DMS79 (cell line): ENCODE measurements at places on chromosomes 1 and 21.

DNA sequence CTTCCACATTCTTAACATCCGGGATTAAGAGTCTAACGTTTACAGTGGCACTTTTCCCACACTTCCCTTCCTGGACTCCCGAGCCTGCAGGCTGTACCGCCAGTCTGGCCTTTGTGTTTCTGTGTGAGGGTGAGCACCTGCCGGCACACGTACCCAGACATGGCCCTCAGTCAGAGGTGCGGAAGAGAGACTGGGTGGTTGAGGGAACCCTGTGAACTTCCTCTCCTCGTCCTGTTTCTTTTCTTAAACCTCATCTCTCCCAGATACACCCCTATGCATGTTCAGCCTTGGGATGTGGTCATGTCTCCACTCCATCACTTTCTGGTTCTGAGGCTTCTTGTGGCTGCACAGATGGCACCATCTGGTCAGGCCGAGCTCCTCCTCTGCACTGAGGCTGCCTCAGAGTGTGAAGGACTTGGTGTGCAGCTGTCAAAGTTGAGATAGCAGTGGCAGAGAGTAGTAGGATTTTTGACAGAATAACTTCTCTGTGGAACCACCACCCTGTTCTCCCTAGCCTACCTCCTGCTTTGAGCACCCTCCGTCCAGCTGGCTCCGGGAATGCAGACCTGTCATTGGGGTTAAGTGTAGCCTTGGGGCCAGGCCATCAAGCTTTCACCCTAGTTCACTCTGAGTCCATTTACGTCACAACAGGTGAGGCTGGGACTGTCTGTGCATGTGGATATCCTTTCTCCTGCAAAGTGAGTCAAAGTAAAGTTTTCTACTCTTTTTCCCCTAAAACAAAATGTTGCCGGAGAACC, 31.4 kb downstream of the VASH2 start:
- DNase-seq = no peak

DNA sequence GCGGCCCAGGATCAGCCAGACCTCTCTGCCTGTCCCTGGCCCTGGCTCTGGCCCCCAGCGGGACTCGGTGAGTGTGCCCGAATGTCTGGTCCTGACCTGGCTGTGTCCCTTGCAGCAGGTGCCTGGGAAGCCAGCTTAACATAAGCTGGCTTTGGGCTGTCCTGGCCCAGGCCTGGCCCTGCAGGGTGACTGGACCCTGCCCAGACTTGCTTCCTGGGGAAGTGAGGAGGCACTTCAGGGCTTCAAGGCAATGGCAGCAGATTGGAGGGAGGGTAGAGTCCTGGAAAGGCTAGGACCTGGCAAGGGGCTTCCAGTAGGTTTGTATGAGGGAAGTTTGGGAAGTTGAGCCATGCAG, 16.4 kb downstream of the RPS6KA1 start:
- no peak for DNase-seq

DNA sequence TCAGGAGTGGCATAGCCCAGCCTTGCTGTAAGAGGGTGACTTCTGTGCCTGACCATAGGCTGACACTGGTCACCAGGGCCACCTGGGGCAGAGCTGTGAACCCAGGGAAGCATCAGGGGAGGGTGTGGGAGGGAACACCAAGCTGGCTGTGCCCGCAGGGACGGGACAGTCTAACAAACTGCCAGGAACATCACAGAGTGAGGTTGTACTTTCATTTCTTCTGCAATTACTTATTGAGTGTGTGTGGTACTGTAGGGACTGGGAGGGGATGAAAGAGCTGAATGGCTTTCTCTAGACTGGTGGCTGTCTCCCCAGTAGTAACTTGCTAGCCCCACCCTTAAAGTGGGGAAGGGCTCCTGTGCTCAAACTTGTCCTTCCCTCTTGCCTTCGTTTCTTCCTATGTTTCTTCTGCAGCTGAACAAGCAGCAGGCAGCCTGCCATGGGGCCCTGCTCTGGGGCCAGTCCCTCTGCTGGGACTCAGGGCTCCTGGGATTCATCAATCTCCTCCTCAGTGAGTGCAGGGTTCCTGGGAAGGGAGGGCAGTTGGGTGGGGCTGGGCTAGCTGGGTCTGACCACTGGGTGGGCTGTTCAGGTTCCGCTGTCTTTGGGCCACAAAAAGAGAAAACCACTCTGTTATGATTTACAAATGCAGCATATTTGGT, 39.7 kb upstream of the ETV3 start:
- DNase-seq = no peak

GRCh38 chr21:43362321-43362791, 64.6 kb downstream of the SIK1 start:
- DNase-seq = no peak

- DNase-seq = no peak
These were observed 66.6 kb downstream of the NAV1 start for GRCh38 chr1:201605385-201606010.

DNA sequence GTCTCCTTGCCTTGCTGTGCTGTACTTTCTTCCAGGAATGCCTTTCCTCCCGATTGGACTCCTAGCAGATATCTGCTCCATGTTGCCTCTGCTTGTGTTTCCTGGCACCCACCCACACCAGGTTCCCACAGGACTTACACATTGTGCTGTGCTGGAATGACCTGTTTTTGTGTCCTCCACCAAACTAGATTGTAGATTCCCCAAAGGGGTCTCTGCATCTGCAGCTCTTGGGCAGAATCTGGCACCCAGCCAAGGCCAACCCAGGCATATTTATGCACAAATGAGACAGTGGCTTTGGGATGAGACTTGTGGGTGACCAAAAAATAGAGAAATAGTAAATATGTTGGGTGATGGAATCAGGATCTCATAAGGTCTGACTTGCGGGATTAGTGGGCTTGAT, 278.2 kb downstream of the RRAGC start:
- DNase-seq = no peak

GRCh38 chr1:151620286-151620685, 8.4 kb downstream of the SNX27 start:
- no peak for DNase-seq

- DNase-seq = no peak
These were observed 27.8 kb downstream of the CBR1 start for GRCh38 chr21:36097427-36098181.

DNA sequence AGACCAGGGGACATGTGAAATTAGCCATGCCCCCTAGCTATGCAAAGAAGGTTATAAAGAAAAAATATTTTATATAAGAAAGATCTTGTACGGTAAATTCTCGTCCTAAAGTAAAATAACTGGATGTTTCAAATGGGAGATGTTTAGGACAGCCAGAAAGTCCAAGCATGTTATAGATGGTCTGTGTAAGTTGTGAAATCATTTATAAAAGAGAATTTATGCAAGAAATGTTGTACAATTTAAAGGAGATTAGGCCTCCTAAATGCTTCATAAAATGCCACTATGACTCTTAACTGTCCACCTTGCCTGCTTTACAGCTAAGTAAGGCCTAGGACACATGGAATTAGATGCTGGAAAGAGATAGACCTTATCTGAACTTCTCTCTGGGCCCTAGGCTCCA, 118.1 kb upstream of the POGK start:
- no peak for DNase-seq

DNA sequence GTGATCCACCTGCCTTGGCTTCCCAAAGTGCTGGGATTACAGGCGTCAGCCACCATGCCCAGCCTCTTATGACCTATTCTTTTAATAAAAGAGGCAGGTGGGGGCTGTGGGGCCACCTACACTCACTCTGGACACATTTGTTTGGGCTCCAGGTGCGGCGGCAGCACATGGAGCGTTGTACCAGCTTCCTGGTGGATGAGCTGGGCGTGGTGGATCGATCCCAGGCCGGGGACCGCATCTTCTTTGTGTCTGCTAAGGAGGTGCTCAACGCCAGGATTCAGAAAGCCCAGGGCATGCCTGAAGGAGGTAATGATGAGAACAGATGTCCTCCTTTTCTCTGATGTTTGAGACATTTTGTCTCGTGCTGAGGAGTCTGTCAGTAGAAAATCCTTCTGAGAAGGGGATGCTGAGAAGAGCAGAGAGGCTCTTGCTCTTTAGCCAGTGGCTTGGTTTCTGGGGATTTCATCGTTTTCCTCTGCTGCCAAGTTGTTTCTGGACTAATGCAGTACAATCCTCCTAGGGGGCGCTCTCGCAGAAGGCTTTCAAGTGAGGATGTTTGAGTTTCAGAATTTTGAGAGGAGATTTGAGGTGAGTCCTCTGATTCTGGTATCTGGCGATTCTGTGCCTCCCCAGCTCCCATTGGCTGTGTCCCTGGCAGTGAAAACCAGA, 17.9 kb upstream of the MIIP start:
- DNase-seq = no peak

DNA sequence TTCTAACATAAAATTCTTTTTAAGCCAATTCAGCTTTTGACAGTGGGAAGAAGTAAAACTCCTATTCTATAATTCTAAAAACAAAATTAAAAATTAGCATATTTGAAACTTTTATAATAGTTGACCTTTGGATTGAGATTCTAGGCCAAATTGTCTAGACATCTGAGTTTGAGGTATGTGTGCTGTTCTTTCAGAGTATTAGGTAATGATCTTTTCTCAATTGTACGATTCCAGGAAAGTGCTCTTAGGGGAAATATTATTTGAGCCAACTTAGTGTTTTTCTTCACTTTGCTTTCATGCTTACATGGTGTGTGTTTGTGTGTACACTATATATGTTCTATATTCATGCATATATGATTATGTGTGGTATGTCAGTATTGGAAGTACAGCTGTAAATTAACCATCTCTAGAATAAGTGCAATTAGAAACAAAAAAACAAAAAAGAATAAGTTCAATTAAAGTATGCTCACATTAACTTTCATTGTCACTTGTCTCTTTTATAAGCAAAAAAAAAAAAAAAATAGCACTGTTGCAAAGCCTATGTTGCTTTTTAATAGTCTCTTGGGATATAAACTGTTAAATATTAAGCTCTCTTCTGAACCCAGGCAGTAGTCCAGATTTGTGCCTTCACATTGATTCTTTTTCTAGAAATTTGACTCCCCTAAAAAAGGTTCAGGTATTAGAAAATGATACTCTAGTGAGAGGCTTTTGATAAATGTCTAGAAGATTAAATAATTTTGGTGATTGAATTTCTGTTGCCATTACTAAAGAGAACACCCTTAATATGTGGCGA, 132.2 kb downstream of the ATP5PO start:
- DNase-seq = no peak

DNA sequence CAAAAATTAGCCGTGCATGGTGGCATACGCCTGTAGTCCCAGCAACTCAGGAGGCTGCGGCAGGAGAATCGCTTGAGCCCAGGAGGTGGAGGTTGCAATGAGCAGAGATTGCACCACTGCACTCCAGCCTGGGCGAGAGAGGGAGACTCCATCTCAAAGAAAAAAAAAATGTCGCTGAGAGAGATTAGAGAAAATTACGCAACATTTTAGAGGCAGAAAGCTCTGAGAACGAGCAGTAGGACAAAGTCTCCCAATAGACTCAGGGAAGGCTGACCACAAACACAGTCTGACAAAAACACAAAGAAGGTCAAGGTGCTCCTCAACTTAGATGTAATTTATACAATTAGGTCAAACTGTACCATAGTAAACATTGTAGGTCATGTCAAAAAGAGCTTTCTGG, 367.6 kb upstream of the ZRANB2 start:
- DNase-seq = no peak

DNA sequence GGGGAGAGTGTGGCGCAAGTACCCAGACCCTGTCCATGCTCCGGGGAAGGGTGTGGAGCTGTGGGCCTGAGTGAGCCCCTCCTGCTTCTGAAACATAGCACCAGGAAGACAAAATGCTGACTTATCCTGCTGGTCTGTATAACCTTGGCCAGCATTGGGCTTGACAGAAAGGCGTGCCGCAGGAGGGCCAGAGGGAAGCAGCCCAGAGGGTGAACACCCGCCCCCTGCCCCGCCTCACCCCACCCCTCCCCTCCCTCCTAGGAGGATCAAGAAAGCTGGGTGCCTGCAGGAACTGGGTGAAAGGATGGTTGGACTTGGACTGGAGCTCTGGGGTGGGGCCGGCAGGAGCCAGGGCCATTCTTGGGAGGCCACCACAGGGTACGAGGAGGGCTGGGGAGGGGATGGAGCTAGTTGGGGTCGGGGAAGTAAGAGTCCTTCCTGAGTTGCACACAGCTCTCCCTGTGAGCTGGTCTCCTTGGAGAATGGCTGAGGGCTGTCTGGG, 27.1 kb downstream of the PTPRF start:
- DNase-seq = no peak

DNA sequence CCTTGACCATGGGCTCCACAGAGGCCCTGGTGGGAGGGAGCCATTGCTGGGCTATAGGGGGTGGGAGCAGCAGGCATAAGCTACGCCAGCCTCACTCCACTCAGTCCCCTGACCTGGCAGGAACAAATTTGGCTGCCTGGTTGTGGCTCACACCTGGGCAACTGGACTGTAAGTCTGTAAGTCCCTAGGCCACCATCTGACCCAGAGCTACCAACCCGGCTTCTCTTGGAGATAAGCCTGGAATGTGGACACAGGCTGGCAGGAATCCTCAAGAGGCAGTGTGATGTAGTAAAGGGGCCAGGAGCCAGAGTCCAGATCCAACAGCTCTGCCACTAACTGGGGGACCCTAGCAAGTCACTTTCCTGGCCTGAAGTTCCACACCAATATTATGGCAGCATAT, 11.4 kb downstream of the NCF2 start:
- DNase-seq = no peak

- no peak for DNase-seq
These were observed 492.2 kb upstream of the PKN2 start for GRCh38 chr1:88191917-88192316.

DNA sequence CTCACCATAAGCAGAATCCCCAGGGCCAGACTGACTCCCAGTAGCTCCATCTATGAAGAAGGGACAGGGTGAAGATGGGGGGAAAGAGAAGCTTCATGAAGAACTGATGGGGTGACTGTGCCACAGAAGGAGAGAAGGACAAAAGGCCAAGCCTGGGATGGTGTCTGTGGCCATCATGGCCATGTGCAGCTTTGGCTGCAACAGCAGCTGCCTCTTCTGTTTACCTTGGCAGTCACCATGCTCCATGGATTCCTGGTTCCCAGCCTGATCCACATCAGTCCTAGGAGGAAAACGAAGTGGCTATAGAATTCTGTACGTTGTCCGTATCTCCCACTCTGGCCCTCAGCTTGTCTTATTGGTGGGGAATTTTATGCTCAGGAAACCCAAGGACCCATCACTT, 12.0 kb downstream of the SEMA6C start:
- DNase-seq = no peak

GRCh38 chr1:151809290-151809984, 4.2 kb upstream of the LINGO4 start:
- no peak for DNase-seq

- DNase-seq = no peak
These were observed 92.8 kb upstream of the DMRTA2 start for GRCh38 chr1:50516056-50516455.

DNA sequence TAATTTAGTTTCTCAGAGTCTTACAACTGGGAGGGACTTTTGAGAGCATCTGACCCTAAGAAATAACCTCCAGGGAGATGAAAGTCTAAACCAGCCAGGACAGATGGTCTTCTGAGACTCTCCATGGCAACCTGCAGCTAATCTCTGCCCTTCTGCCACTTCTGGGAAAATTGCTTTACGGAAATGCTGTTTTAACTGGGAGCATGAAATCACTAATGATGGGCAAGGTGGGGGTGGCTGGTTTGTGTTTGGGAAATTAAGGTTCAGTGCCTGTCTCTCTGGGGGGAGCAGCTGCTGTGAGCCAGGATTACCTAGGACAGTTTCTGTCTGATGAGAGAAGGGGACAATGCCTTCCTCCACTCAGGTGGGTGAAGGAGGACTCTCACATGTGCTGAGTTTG, 33.2 kb downstream of the ROR1 start:
- no peak for DNase-seq

- DNase-seq = no peak
These were observed 35.1 kb upstream of the EYA3 start for GRCh38 chr1:28123461-28123961.

GRCh38 chr1:234987415-234988154, 141.1 kb downstream of the TOMM20 start:
- DNase-seq = no peak
